Stimulated activated naive CD4-positive, alpha-beta T cell (primary cell): ENCODE measurements at places on chromosomes 2 and 18.

- peak; percentile 40 for DNase-seq
Observed at GRCh38 chr2:95053543-95053942, 28.0 kb downstream of the MAL start.

DNA sequence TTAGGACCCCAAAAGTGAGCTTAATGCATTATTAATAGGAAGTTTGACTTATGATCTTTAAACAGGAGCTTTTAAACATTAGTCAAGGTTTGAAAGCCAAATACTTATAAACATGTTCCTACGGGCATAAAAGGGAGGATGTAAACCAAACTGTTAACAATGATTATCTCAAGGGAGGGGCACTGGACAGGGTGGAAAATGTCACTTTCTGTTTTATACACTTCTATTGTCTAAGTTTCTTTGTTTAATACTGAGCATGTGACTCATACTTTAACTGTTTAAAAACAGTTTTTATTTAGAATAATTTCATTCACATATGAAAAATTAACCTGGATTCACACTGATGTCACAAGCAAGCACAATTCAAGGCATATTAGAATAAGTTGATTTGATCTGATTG is 18.3 kb upstream of the ITGA6 start:
- DNase-seq = no peak

- no peak for DNase-seq
Observed at GRCh38 chr2:15708161-15708560, 116.5 kb downstream of the DDX1 start.

DNA sequence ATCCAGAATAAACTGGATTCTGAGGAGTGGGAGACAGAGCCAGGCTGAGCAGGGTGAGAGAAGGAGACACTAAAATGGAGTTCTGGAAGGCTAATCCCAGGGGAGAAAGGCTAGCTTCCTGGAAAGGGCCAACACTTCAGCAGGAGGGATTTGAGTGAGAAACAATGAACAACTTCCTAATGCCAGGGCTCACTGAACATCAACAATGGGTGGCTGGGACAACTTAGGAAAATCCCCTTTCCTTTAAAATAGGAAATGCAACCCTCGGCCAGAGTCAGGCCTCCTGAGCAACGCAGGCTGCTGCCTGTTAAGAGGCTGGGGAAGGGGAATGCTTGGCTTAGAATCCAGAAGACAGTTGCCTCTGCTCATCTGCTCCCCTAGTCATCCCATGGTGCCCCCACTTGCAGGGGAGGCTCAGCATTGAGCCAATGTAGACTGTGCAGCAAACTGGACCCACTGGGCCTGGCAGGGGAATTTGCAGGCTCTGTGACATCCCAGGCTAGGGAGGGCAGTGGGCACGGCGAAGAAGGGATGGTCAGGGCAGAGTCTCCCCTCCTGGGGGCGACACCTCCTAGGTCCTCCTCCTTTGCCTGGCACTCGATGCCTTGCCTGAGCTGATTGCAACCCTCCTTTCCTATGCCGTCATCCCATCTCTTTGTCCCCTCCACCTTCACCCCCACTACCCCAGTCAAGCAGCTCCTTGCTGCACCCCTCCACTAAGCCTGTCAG is 182.5 kb downstream of the TNS1 start:
- DNase-seq = no peak

- no peak for DNase-seq
Observed at GRCh38 chr2:56132138-56132537, 51.7 kb upstream of the CCDC85A start.
